Temporal lobe (tissue), 4 donors: ENCODE measurements at places on chromosomes 3 and 15. TPM values are rescaled to one million over a fixed set of nuclear protein-coding genes. Genes with fewer than 3 reads are reported as not detected.

The SGO1 gene
- 2.0 TPM for total RNA-seq

The CNTN4 gene
- total RNA-seq: 70.6 TPM

The KIF23 gene
- total RNA-seq: 4.7 TPM

The GPR160 gene
- 2.2 TPM for total RNA-seq

The LZTFL1 gene
- total RNA-seq: 14.8 TPM

The HIGD2B gene
- not detected for total RNA-seq

The SLC2A2 gene
- not detected for total RNA-seq

The TUSC7 gene
- total RNA-seq: 0.25 TPM

The CHL1 gene
- total RNA-seq: 896 TPM

The H1-8 gene
- not detected for total RNA-seq

The KCNMB3 gene
- total RNA-seq: 1.7 TPM

The ADAMTSL3 gene
- 16.2 TPM for total RNA-seq

The ZPLD1 gene
- under 0.01 TPM for total RNA-seq

The LOXL1 gene
- total RNA-seq: 3.0 TPM

The CPLX3 gene
- 0.49 TPM for total RNA-seq

The FAM227B gene
- total RNA-seq: 3.7 TPM

The KBTBD8 gene
- 9.8 TPM for total RNA-seq

The OR5K2 gene
- not detected for total RNA-seq

The GRIP2 gene
- 7.4 TPM for total RNA-seq

The CCR8 gene
- total RNA-seq: not detected

The SNUPN gene
- 19.7 TPM for total RNA-seq

The MED12L gene
- 5.4 TPM for total RNA-seq

The SLC9C1 gene
- total RNA-seq: 0.25 TPM

The ANKRD34C gene
- total RNA-seq: under 0.01 TPM

The SMCO1 gene
- total RNA-seq: not detected

The TGM5 gene
- not detected for total RNA-seq

The CTXN2 gene
- 0.25 TPM for total RNA-seq

The ASB14 gene
- total RNA-seq: not detected

The GOLGA8R gene
- 0.49 TPM for total RNA-seq

The ZBTB47 gene
- total RNA-seq: 14.0 TPM

The ARGFX gene
- total RNA-seq: not detected

The CACNA2D3 gene
- 23.4 TPM for total RNA-seq

The C3orf52 gene
- total RNA-seq: 0.25 TPM

The LRTM1 gene
- total RNA-seq: not detected

The C3orf18 gene
- total RNA-seq: 8.9 TPM

The CEMIP gene
- total RNA-seq: 3.9 TPM

The EIF5A2 gene
- total RNA-seq: 4.2 TPM

The MORC1 gene
- under 0.01 TPM for total RNA-seq

The ARHGEF26 gene
- total RNA-seq: 7.9 TPM

The SERPINI2 gene
- 0.74 TPM for total RNA-seq

The TXNRD3 gene
- total RNA-seq: 7.9 TPM

The FBXL2 gene
- total RNA-seq: 43.8 TPM

The CCR5 gene
- not detected for total RNA-seq

The RETNLB gene
- total RNA-seq: not detected

The CCK gene
- total RNA-seq: 24.3 TPM

The ZMYND10 gene
- 5.9 TPM for total RNA-seq

The GNAT1 gene
- not detected for total RNA-seq

The MEX3B gene
- total RNA-seq: 55.3 TPM

The NR1I2 gene
- total RNA-seq: 0.74 TPM

The GPR156 gene
- total RNA-seq: 4.2 TPM

The ARPP21 gene
- 224 TPM for total RNA-seq

The CBLB gene
- total RNA-seq: 29.0 TPM

The RAB6B gene
- 88.3 TPM for total RNA-seq

The APOD gene
- 7.4 TPM for total RNA-seq
